Stimulated activated CD8-positive, alpha-beta memory T cell treated with anti-CD3 and anti-CD28 coated beads, Interleukin-15, amount 100 ng/mL, for 1 hour (primary cell): ENCODE measurements at places on chromosomes 2 and 18.

GRCh38 chr2:239225871-239226561 lies 174.8 kb downstream of the HDAC4 start:
- no peak for DNase-seq

- DNase-seq: no peak
Observed at GRCh38 chr18:10565835-10566234, 40.0 kb downstream of the NAPG start.

- no peak for DNase-seq
Observed at GRCh38 chr2:96345438-96345837, 9.9 kb downstream of the NCAPH start.

DNA sequence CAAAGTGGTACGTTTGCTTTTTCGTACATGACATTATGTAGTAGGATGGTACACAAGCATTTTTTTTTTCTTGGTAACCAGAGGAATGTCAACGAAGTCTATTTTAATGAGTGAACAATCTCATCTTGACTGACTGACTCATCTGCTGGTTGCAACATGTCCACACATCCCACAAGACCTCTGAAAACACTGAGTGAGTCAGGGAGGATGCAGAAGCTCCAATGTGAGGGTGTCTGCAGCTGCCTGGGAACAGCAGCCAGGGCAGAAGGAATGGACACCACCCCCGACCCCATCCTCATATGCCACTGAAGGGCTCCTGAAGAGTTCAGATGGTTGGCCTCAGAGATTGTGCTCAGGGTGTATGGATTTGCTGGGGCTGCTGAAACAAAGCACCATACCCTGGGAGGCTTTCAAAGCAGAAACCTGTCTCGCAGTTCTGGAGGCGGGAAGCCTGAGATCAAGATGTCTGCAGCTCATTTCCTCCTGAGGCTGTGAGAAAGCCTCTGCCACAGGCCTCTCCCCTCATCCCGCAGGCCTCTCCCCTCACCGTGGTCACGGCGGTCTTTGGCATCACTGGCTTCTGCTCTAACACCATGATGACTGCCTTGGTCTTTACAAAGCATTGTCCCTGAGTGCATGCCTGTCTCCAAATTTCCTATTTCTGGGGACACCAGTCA lies 124.6 kb downstream of the LRATD1 start:
- no peak for DNase-seq

DNA sequence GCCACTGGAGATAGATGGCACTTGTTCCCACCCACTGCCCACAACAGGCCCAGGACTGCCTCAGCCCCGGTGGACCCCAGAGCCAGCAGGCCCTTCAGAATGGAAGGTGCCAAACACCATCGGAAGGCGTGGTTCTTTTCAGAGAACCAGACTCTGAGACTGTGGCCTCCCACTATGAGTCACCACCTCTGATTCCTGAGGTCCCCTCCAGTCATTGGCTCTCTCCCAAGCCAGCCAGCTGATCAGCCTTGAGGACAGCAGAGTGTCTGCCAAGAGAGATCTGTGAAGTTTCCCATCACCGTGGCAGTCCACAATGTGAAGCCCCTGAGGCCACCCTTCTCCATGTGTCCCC lies 10.4 kb upstream of the MAP3K2 start:
- DNase-seq: no peak

GRCh38 chr18:52700116-52700515 lies 360.1 kb downstream of the DCC start:
- DNase-seq: no peak

- no peak for DNase-seq
Observed at GRCh38 chr2:233208382-233209116, 42.9 kb upstream of the ATG16L1 start.

DNA sequence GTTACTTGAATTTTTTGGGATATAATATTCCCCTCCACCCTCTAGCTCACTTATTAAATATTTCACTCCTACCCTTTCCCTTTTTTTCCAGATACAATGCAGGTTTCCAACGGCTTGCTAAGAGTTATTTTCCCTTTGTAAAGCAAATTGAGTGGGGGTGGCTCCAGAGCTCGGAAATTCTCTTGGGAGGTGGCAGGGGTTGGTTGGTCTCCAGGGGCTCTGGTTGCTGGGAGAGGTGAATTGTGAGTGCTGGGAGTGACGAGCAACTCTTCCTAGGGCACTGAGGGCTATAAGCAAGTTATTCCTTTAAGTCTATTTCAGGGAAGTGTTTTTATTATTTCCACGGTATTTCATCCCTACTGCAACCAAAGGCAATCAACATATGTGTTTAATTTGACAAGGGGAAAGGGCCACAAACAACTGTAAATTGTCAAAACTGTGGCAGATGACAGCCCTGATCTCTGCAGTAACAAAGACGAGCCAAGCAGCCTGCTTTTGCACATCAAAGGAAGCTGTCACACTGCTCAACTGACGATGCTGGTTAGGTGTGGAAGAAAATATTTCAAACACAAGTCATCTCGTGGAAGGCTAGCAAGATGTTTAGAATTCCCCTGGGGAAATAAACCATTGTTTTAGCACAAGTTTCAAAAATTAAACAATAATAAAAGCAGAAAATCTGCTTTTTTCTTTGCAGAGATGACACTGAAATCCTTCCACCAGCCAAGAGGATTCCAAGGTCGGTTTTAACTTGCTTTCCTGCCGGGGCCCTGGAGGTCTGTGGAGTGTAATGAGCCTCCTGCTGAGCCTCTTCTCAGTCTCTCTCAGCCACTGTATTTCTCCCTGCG lies 34.8 kb upstream of the ASXL2 start:
- DNase-seq: no peak

- no peak for DNase-seq
Observed at GRCh38 chr2:54967759-54968365, 82.4 kb downstream of the RTN4 start.

GRCh38 chr2:29597035-29597434 lies 324.4 kb downstream of the ALK start:
- DNase-seq: no peak

GRCh38 chr2:67234440-67234839 lies 162.7 kb upstream of the ETAA1 start:
- no peak for DNase-seq

DNA sequence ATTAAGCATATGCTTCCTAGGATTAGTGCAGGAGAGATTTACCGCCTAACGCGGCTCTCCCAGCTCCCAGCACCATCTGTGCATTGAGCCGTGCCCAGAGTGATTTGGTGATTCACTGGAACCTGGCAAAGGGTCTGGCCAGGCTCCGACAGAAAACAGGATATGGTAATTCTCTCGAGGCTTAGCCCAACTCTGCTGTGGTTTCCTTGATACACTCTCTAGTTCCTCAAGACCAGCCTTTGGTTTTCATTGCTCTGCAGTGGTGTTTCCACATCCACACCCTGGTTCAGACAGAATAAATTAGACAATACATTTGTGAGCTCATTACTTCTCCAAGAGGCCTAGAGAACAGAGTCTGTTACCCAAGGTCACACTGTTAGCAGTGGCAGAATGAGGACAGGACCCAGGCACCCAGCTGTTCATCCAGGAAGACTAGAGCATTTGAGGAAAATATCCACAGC lies 23.0 kb upstream of the SMAD2 start:
- no peak for DNase-seq

DNA sequence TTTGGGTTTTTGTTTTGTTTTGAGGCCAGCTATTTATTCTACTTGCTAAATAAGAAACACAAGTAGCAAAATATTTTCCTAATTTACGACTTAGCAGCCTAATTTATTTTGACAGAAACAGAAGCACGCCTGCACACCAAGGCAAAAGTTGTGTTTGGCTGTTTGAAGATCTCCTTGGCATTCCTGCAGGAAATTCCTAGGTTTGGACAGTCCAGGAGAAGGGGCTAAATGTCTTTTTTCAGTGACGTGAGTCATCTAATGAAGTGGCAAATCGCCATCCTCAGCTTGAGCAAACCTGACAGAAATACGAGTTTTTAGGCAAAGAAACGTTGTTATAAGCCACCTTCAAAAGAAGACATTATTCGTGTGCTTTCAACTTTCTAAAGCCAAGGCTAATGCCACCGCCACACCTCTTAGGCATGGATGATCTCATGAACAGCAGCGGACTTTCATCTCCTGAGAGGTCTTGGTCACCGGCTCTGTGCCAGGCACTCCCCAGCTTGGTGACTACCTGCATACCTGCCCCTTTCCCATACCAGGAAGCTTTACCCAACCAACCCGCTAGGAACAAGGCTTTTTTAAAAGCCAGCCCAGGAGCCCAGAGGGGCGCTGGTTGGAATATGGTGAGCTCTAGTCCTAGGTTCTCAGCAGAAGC lies 30.9 kb downstream of the STK39 start:
- no peak for DNase-seq

DNA sequence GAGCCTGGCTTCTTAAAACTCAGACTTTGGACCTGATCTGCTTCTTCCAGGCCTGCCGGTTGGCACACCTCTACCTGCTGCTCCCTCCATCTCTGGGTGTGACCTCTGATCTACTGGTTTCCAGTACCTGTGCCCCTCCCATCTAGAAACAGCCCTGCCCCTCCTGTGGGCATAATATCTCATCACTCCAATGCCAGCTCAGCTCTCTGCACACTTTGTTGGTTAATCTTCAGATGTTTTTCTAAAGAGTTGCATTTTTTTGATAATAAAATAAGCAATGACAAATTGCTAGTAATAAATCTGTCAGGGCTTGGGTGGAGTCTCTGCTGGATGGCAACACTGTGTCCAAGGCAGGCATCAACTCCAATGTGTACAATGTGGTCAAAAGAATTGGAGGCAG lies 89.6 kb upstream of the PPP1CB start:
- DNase-seq: no peak

- peak; percentile 57 for DNase-seq
Observed at GRCh38 chr18:45974088-45974536, 7.0 kb upstream of the EPG5 start.

DNA sequence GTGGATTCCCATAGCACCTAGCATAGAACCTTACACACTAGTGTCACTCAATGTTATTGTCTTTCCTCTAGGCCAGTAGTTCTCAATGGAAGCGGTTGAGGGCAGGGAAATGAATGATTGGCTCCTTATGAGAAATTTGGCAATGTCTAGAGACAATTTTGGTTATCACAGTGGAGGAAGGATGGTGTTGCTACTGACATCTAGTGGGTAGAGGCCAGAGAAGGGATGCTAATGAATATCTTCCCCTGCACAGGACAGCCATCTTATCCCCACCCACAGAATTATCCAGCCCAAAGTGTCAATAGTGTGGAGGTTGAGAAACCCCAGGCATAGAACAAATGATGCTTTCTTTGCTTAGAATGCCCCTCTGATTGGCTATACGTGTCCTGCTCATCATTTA lies 15.8 kb downstream of the C18orf63 start:
- no peak for DNase-seq

DNA sequence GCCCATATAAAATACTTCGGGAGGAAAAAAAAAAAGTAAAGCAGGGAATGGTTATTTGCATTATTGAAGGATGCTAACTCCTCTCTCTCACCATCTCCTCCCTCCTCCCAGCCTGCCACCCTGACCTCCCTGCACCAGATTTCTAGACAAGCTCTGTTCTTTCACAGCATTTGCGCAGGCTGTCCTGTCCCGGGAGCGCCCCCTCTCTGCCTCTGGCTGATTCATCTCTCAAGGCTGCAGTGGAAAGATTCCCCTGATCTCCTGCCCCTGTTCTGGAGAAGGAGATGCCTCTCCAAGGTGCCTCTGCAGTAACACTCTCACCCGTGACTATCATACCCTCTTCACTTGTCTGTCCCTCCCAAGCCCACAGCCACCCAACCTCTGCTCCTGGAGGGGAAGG lies 38.5 kb downstream of the COL4A4 start:
- no peak for DNase-seq

DNA sequence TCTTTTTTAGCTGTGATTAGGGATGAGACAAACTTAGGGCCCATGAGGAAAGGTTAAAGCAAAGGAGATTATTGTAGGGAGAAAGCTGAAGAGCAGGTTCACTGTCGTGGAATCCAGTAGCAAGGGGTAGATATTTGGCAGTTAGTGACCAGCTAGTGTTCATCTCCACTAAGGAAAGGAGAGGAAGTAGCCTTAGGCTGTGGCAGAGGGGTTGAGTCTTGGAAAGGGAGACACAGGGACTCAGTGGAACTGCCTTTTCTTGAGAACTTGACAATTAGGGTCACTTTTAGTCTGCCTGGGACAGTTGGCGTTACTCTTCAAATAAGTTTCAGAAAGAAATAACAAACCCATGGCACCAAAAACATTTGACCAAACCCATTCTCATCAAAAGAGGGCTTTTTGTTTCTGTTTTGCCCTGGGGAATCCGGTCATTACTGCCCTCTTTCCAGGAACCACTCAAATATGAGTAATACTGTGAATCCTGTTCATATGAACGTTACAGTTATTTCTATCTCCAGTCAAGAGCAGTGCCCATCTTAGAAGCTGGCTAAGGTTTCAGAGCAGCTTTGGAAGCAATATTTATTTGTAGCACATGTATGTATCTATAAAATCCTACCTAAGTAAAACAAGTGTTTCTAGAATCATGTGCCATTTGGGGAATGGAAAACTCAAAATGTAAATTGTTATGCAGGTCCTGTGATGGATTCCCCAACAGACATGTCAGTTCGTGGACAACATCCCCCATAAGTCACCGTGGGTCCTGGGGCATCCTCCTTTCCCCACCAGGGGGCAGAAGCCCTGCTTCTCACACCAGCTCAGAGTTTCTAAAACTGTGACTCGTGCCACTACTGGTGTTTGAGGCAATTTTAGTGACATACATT lies 77.3 kb upstream of the PHLPP1 start:
- peak; percentile 7 for DNase-seq

DNA sequence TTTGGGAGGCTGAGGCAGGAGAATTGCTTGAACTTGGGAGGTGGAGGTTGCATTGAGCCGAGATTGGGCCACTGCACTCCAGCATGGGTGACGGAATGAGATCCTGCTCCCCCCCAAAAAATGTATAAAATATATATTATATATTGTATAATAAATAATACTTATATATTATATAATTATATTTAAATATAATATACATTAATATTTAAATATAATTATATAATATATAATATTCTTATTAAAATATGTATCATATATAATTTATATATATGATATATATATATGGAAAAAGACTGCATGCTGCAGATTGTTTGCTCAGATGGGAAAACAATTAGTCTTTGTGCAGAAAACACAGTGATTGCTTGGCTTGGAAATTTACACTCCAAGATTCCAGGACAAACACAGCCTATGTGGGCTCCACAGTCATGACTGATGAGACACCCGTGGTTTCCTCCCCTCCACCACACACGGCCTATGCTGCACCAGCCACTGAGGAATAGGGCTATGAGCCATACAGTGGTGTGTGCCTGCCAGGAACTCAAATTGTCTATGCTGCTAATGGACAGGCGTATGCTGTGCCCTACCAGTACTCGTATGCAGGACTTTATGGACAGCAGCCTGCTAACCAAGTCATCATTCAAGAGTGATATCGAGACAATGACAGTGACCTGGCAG lies 30.0 kb downstream of the PMAIP1 start:
- no peak for DNase-seq

DNA sequence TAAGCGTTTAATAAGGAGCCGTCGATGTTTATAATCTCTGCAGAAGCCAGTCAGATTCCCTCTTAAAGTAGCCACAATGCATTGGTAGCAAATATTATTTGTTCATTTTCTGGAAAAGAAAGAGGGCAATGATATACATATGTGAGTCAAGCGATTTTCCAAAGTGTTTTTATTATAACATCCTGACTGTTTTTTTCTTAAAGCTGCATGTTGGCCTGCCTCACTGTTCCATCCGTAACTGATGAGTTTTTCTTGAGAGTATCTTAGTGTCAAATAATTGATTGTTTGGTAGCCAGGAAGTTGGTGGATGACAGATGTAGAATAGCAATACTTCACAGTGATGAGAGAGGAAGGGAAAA lies 3.7 kb downstream of the TSHZ1 start:
- DNase-seq: no peak
